ENCODE measurements at places on chromosomes 13 and 19. TPM values are rescaled to one million over a fixed set of nuclear protein-coding genes. Genes with fewer than 3 reads are reported as not detected.

HS6ST3 gene
- total RNA-seq: 0.42 TPM

CACNA1A gene
- 0.30 TPM for total RNA-seq

LGALS7 gene
- 51.3 TPM for total RNA-seq

- DNase-seq: no peak
Observed at GRCh38 chr19:44662691-44663385, 8.4 kb upstream of the CEACAM19 start.

DNA sequence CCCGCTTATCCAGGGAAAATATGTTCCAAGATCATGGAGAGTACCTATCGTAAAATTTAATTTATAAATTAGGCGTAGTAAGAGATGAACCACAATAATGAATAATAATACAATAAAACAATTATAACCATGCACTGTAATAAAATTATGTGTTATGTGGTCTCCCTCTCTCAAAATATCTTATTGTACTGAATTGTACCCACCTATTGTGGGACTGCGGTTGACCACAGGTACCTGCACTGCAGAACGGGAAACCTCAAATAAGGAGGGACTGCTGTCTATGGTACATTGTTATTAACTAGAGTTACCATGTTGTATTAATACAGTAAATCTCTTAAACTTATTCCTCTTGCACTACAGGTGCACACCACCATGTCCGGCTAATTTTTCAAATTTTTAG, 5.3 kb upstream of the KLK12 start:
- no peak for DNase-seq

DNA sequence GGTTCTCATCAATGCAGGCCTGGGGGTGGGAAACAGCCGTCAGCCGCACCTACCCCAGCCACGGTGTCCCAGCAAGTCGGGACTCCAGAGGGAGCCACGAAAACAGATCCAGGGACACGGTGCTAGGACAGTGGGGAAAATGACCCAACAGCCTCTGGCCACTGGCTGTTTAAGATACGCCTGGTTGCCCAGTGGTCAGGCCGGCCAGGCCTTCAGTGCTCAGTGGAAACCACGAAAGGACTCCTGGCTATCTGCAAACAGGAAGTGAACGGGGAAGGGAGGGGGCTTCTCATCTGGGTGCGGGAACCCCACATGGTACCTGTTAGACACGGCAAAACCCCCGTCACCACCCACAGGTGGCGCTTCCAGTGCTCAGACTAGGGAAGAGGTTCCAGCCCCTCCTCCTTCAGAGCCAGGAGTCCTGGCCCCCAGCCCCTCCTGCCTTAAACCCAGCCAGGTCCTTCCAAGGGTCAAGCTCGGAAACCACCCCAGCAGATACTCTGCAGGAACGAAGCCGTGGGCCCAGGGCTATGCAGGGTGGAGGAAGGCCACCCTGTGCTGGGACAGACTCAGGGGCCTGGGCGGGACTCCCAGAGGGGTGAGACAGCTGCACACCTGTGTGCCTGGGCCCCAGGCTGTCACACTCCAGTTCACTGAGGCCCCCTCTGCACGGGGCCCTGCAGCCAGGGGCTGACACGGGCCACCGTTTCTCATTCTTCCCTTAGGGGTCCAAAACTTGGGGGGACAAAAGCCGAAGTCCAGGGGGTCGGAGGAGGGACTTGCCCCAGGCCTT, 4.5 kb downstream of the PPP1R12C start:
- DNase-seq: no peak

DNA sequence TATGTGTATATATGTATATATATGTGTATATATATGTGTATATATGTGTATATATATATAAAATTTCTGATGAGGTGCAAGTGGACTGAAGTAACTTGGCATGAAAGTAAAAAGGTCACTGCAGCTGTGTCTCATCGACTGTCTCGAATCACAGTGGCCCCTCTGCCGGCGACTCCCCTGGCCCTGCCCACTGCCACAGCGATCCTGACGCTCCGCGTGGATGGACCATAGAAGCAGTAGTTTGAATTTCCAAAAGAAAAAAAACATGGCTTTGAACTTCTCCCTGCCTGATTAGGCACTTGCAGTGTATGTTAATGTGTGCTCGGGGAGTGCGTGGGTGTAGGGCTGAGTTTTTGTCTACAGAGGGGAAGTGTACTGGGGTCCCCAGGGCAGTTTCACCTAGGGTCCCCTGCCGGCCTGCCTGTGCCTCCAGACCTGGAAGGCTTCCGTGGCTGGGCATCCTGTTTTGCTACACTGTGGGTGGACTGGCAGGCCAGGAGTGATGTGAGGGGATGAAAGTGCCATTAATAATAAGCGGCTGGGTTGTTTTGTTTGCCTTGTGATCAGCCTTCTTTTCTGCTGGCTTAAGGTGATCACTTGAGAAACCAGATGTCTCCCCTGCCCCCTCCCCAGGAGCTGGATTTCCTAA, 10.8 kb downstream of the ZIC5 start:
- no peak for DNase-seq

DNA sequence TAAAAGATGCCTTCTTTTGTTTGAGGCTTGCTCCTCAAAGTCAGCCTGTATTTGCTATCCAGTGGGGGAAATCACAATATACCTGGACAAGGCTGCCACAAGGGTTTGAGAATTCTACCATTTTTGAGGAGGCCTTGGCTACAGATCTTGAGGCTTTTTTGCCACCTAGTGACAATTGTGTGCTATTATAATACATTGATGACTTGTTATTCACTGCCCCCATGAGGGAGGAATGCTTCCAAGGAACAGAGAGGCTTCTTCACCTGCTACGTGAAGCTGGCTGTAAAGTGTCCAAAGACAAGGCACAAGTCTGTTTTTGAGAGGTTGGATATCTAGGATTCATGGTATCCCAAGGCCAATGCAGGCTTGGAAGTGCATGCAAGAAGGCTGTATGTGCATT, 72.5 kb downstream of the ZNF708 start:
- DNase-seq: no peak

DNA sequence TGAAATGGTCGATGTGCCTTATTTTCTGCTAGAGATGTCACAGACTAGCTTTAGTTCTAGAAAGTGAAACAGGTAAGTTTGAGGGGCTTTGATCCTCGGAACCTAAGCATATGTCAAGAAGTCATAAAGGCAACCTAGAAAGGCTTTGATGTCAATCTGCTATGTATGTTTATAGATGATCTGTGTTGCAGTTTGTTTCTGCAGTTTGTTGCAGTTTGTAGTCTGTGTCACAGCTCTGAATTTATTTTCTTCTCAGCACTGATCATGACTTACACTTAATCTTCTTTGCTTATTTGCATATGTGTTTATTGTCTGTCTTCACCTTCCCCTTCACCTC, 5.9 kb downstream of the LSM14A start:
- DNase-seq: no peak

GRCh38 chr19:11093689-11094238, 4.5 kb downstream of the LDLR start:
- DNase-seq: no peak

DNA sequence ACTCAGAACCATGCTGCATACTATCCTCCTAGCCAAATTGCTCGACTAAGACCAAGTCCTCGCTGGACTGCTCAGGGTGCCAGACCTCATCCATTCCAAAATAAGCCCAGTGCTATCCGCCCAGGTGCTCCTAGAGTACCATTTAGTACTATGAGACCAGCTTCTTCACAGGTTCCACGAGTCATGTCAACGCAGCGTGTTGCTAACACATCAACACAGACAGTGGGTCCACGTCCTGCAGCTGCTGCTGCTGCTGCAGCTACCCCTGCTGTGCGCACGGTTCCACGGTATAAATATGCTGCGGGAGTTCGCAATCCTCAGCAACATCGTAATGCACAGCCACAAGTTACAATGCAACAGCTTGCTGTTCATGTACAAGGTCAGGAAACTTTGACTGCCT, 1.5 kb downstream of the PABPC3 start:
- no peak for DNase-seq

GRCh38 chr13:25218019-25218418, 45.9 kb upstream of the AMER2 start:
- DNase-seq: no peak

- no peak for DNase-seq
Observed at GRCh38 chr13:35744566-35745178, 268.2 kb upstream of the MAB21L1 start.

DNA sequence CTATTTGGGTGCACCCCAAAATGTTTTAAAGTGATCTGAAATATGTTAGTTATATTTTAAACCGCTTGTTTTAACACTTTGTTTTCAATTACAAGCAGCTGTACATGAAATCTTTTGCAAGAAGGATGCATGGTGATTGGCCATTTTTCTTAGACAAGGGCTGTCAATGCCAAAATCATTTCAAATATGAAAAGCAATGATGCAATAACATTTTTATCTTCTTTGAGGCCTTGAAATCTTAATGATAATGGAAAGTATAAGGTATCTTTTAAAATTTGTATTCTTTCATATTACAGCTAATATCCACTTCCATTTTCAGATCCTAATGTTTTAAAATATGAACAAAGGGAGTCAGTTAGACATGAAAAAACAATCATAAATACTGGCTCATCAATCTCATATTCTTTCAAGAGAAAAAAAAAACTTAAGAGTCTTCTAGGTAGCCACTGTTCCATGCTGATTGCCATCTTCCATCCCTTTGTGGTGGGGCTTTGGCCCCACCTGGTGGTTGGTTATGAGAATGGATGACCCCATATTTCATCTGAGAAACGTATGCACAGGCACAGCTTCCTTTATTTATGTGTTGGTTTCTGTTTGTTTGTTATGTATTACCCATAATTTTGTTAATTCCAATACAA, 330.3 kb upstream of the MIR17HG start:
- DNase-seq: no peak

GRCh38 chr13:27296496-27296895, 25.9 kb downstream of the RASL11A start:
- no peak for DNase-seq

GRCh38 chr13:70816853-70817252, 708.6 kb upstream of the KLHL1 start:
- DNase-seq: no peak

DNA sequence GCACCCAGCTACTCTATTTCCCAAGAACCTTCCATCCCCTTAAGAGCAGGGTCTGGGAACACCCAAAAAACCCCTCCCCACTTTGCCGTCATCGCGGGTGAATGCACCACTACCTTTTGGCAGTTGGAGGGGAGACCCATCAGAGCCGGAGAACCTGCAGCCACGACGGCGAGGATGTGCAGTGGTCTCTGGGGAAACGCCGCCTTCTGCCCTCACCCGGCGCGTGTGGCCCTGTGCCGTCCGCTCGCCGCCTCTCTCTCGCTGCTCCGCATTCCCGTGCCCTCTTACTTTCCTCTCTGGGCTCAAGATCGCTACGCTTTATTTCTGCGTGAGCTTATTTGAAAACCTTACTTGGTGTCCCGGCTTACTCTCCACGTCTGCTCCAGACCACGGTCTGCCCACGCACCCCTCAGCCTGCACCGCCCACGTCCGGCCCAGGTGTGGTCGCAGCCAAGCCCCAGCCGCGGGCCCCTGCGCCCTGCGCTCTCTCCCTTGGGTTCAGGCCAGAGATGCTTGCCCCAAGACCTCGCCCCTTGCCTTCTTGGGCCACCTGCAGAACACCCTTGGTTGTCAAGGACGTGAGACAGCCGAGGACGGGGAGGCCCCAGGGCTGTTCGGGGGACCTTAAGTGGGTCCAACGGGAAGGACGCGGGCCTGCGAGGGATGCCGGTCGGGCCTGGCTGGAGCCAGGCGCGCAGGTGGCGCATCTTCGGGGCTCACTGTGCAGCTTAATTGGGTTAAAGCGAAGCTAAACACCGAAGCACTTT, 2.0 kb upstream of the MAB21L1 start:
- no peak for DNase-seq
